ENCODE measurements at places on chromosomes 2 and 18.

GRCh38 chr18:42164556-42164955, 209.5 kb downstream of the PIK3C3 start:
- no peak for DNase-seq

DNA sequence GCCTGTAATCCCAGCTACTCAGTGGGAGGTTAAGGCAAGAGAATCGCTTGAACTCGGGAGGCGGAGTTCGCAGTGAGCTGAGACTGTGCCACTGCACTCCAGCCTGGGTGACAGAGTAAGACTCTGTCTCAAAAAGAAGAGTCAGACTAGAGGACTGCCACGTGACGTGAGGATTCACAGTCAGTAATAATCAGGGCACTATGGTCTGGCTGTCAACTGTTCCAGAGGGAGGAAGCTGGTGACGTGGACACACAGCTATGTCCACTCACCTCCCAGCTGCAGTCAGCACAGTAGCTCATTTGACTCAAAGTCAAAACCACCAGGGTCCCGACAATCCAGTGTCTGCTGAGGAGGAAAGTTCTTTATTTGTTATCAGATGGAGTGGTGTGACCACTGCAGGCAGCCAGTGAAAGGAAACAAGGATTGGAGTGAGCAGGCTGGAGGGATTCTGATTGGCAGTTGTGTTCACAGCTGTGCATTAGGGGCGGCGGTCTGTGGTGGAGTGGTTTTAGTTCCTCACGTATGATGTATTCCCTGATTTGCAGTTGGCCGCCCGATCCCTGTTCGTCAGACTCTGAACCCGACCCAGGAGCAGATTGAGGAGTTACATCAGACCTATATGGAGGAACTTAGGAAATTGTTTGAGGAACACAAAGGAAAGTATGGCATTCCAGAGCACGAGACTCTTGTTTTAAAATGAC, 37.9 kb downstream of the MOGAT1 start:
- no peak for DNase-seq

GRCh38 chr18:63177259-63177658, 142.3 kb downstream of the BCL2 start:
- DNase-seq, result no peak

DNA sequence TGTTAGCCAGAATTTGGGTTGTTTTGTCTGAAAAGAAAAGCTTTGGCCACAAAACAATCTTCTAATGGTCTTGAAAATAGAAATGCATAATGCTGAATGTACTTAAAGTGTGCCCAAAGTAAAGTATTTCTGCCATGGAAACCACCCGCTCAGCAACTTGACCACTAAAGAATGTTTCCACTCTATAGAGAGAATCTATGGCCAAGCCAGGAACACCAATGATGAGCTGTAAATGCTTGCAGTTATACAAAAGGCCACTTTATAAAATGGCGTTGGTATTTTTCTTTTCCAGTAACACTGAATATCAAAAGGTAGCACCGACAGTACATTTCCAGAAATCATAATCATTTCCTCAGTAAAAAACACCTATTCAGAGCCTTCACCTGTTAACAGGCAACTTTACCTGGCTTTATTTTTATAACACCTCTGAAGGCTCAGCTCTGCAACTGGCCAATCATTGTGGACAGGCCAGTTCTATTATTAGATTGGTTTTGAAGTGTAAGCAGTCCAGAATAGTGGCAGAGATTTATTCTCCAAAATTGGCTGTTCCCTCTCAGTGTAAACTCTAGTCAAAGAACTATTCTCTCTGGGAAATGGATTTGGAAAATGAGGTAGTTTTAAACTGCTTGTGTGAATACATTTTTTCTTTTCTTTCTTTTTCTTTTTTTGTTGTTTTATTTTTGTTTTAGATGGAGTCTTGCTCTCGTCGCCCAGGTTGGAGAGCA, 36.1 kb downstream of the SLC40A1 start:
- no peak for DNase-seq

DNA sequence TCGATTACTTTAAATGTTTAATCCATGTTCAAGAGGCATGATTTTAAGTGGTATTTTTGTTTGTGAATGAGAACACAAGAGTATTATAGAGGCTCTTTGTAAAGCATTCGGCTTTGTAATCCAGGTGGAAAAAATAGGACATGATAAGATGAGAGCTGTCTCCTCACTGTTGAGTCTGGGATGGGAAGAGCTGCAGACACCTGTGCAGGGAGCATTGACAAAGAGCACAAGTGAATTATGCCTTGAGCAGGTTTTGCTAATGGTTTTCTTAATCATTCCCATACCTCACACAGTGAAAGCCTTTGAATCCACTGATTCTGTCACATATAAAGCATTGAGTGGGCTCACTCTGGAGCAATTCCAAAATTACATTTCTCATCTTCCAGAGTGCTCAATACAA, 9.6 kb downstream of the COL6A3 start:
- no peak for DNase-seq

- DNase-seq, result no peak
These were observed 100.2 kb downstream of the AP1S3 start for GRCh38 chr2:223737207-223737606.

All from T-cell (primary cell).